NCI-H345 (cell line): ENCODE measurements at places on chromosomes 7 and 10.

DNA sequence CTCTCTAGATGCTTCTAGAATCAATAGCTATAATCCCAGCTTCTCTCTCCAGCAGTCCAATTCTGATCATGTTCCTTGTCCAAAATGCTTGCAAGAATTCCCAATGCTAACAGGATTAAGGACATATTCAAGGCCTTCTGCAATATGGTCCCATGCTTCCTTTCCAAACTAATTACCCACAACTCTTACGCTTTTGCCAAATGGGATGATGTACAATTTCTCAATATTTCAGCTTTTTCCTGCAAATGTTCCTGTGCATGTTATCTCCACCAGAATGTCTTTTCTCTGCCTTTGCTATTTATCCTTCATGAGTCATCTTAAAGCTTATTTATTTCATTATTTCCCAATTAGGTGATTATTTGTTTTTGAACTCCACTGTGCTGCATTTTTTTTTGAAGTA is 556.4 kb downstream of the SORCS1 start:
- DNase-seq: no peak

- DNase-seq: no peak
Measured at GRCh38 chr10:75612904-75613684, 181.7 kb downstream of the LRMDA start.

DNA sequence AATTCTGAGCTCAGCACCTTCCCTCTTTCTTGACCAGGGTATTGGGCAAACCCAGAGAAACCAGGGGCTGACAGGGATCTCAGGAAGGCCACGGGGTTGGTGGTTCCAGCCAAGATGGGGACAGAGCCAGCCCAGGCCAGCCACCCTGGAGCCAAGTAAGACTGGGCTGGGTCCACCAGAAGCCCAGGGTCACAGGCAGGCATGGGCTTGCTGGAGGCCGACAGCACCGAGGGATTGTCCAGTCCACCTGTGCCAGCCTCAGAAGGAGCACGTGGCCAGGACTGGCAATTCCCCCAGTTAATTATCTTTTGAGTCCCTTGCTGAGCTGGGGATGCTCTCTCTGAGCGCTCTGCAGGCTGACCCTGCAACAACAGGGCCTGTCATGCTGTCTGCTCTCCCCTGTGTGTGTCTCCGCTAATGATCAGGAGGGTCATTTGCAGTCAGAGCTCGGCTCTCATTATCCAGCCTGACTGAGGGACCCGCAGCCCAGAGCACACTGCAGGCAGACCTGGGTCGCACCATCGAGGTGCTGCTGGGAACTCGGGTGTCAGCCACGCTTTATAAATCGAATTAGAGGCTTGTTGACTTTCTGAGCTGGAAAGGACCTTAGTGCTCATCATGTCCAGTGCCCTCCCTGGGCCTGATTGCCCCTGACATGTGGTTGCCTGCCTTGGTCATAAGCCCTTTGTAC is 69.5 kb upstream of the PPIF start:
- no peak for DNase-seq

DNA sequence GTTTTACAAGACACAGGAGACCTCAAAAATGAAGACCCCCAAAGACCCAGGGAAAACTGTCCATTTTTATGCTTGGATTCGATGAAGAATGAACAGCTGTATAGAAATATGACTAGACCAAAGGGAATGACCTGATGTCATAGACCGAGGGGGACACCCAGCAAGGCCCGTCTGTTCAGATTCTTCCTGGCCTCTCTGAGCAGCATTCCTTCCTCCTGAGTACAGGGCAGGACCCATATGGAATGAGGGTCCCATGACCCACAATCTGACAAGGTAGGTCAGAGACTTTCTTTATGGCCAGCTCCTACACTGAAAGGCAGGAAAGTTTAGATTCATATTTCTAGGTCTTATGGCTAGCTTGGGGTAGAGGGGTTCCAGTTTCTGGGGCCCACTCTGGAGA is 356.0 kb downstream of the GATA3 start:
- no peak for DNase-seq

DNA sequence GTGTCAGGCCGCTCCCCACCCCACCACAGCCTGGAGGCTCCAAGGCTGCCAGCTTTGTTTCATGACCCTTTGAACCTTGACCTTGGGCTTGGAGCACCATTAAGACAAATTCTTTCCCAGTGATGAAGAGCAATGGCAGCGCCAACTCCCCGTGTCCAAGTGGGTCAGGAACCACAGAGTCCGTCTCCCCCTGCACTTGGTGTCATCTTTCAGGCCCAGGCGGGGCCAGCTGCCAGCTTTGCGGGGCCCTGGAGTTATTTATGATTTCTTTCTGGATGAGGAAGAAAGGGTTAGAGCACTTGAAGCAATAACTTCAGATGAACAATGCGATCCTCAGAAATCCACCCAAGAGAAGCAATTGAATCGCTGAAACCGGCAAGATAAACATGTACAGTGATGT is 110.8 kb downstream of the MYL10 start:
- DNase-seq: no peak

DNA sequence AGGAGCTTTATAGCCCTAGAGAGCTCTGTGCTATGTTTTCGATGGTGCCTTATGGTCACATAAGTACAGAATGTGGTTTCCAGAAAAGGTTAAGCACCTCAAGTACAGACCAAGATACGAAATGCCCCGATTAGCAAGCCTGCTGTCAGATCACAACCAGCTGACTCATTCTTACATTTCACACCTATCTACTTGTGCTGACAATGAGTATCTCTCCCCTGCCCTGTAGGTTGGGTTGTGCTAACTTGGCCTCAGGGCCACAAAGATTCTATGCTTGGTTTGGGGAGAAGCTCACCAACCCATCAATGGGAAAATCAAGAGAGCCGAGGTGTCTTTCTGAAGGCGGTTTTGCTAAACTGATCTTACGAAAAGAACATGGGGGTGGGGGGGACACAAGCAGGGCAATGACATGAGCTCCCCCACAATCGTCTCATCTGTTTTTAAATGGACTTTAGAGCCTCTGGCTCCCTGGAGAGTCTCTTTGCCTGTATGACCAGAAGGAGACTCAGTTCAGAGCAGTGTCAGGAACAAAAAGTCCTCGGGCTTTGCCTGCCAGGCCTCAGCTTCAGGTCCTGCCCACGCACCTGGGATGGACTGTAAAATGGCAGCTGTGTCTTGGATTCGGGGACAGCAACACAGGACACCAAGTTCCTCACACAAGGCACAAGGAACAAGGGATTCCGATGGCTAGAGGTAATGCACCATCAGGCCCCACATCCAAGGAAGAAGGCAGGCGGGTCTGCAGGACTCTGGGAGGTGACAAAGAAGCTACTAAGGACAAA is 55.1 kb downstream of the FAM53B start:
- no peak for DNase-seq

DNA sequence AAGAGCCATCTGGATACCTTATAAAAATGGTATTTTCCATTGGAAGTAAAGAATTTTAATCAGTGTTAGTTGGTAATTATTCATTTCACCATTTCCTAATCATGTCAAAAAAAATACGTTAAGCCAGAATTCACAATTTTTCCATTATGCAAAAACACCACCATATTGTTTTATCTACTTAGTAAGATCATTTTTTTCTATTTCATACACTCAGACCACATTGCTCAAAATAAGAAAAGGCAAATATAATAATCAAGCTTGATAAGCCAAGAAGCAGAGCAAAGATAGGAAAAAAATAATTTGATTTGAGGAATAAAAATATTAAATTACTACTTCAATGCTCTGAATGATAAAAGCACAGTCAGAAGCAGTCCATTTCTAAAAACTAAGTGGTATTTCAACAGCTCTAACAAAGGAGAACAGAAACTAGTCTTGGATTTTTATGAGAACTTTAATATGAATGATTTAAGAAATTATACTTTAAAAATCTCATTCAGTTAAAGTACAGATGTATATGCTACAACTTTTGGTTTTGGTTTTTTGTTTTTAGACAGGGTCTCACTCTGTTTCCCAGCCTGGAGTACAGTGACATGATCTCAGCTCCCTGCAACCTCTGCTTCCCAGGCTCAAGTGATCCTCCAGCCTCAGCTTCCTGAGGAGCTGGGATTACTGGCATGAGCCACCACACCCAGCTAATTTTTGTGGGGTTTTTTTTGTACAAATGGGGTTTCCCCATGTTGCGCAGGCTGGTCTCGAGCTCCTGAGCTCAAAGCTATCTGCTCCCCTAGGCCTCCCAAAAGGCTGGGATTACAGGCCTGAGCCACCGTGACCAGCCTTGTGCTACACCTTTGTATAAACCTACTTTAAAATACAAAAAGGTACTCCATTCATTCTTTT is 46.6 kb downstream of the LRRN3 start:
- DNase-seq: no peak

DNA sequence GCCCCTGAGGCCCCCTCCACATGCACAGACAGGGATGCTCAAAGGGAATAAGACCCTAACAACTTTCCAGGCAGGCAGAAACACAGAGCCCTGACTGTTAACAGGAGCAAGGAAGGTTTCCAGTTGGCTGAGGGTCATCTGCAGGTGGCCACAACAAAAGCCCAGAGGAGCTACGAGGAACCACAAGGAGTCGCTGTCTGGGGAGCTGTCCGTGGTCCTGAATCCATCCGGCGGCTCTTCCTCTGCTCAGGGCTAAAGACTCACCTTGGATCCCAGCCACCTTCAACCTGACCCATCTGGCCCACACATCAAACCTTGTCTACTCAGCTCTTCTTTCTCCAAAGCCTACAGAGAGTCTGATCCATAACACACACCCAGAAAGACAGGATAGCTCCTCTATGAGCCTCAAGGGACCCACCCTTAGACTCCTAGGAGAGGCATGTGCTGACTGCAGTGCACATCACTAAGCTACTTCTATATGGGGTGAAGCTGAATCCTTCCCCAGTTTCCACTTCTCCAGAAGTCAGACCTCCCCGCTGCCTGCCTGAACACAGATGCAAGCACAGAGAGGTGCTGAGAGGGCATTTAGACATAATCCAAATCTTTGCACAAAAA is 104.0 kb downstream of the SLIT1 start:
- no peak for DNase-seq

GRCh38 chr10:89481662-89482061 is 53.7 kb downstream of the SLC16A12 start:
- DNase-seq: no peak

- no peak for DNase-seq
Measured at GRCh38 chr7:3695602-3696001, 394.6 kb downstream of the SDK1 start.

- DNase-seq: no peak
Measured at GRCh38 chr10:68133523-68133922, 24.2 kb downstream of the MYPN start.

DNA sequence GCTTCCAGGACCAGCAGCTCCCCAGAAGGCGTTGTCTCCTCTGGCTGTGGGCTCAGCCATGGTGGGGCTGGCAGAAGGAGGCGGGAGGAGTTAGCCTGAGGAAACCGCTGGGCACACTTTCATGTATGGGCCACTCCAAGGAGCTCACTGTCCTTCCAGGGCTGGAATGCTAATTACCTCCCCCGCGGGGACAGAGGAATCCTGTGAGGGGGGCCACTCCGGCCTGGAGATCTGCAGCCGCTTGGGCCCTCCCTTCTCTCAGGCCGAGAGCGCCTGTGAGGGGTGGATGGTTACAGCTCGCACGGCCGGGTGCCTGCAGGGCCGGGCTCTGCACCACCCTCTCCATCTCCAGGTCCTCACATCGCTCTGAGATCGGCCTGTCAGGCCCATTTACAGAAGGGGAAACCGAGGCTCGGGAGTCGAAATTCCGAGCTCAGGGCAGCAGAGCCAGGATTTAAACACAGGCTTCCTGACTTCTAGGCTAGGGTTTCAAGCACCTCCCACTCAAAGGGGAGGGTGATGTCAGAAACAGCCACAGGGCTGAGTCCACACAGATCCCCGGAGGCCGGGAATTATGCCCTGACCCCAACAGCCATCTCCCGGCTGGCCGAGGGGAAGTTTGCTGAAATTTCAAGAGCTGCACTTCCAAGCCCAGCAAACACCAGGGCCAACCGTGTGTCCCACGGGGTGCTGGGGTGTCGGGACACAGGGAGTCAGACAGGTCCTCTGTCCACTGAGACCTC is 59.1 kb downstream of the PDGFA start:
- no peak for DNase-seq

GRCh38 chr7:105972276-105972675 is 9.2 kb downstream of the CDHR3 start:
- no peak for DNase-seq

GRCh38 chr10:26215935-26216584 is 514 bp upstream of the GAD2 start:
- DNase-seq: no peak

DNA sequence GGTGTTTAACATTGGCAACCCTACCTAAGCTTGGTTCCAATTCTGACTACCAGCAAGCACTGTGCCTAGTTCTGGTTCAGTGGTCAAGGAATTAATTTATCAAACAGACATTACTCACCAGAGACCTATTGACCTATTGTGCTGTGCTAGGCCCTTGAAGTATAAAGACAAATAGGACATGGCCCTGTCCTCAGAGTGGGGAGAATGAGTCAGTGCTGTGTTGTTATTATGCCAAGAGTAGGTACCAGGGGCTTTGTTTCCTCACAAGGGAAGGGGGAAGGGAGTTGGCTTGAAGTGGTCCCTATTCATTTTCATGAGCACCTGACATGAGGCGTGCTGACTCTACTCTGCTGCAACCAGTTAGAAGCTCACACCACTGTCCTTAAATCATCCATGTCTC is 62.6 kb upstream of the PLPP4 start:
- DNase-seq: peak; percentile 30
